Natural killer cell (primary cell): ENCODE measurements at places on chromosomes 2 and 18. TPM values are rescaled to one million over a fixed set of nuclear protein-coding genes. Genes with fewer than 3 reads are reported as not detected.

Gene RPE
- 36.2 TPM for total RNA-seq

Gene SFT2D3
- 6.4 TPM for total RNA-seq

Gene ACVR1
- total RNA-seq: 3.3 TPM

Gene ASB18
- not detected for total RNA-seq

Gene KCNE4
- not detected for total RNA-seq

Gene WNT10A
- 2.9 TPM for total RNA-seq

Gene HOXD9
- total RNA-seq: not detected

Gene SPC25
- 1.0 TPM for total RNA-seq

Gene UGT1A8
- not detected for total RNA-seq

Gene MOCOS
- 0.10 TPM for total RNA-seq

Gene L3MBTL4
- 30.0 TPM for total RNA-seq

Gene SCG2
- total RNA-seq: not detected

Gene HAAO
- 0.35 TPM for total RNA-seq

Gene MYL1
- total RNA-seq: not detected

- H3K36me3 ChIP-seq: no peaks in the 10 kb centered on the region
- H3K27me3 ChIP-seq: peaks cover 2% of the 10 kb centered on the region
- H3K4me1 ChIP-seq: no peaks in the 10 kb centered on the region
- DNase-seq: no peak
- H3K4me3 ChIP-seq: no peak overlapping the region
Measured at GRCh38 chr2:122011493-122012270, 256.2 kb downstream of the TSN start.

DNA sequence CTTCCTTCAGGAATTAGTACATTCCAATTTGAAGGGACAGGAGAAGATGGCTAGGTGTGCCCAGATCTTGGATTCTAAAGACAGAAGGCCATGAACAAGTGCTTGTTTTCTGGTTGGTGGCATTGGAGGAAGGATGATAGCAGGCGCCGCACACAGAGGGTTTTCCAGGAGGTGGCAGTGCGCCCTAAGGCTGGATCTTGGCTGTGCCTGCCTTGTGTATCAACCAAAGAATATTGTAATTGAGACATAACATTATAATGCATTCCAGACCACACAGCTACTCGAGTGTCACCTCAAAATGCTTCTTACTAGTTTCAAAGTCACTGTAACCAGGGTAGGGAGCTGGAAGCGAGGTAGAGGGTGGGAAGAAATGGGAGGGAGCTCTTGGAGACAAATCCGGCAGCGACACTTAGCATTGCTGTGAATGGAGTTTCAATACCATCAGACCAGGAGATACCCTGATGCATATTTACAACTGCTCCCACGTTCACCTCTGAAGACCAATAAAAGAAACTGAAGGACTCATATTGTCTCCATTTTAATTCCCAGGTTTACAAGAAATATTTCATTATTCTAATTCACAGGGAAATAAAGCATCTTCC is 42.5 kb downstream of the CPO start:
- H3K36me3 ChIP-seq: no peaks in the 10 kb centered on the region
- no peak overlapping the region for H3K4me3 ChIP-seq
- H3K27me3 ChIP-seq: no peaks in the 10 kb centered on the region
- H3K4me1 ChIP-seq: peaks cover 5% of the 10 kb centered on the region
- no peak overlapping the region for H3K27ac ChIP-seq

DNA sequence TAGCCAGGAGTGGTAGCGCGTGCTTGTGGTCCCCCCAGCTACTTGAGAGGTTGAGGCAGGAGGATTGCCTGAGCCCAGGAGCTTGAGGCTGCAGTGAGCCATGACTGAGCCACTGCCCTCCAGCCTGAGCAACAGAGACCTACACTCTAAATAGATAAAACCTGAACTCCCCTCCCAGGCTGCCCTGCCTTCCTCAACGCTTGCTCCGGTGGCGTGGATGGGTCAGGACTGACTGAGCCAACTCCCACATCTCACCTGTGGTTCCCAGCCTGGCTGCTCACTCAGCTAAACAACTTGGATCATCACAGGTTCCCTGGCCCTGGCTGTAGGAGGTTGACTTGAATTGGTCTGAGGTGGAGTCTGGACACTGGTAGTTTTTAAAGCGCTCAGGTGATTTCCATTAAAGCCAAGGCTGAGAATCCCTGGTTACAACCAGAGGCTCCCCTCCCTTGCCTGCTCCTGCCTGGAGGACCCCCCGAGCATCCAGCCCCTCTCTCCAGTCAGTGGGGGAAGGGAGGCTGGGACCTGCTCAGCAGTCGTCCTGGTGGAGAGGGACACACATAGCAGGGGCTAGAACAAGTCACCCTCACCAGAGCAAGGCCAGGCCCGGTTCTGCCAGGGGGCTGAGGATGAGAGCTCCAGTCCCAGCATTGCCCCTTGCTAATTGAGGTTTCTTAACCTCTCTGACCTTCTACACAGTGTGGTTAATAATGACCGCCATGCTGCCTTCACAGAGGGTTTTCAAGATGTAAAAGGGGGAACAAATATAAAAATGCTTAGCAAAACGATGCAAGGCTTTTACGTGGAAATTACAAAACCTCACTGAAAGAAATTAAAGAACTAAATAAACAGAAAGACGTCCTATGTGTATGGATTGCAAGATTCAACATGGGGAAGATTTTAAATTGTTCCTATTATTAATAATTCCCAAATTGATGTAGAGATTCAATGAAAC is 46.9 kb upstream of the TAF1B start:
- no peak overlapping the region for H3K27ac ChIP-seq
- H3K4me1 ChIP-seq: peaks cover 59% of the 10 kb centered on the region
- H3K36me3 ChIP-seq: no peaks in the 10 kb centered on the region

- no peak overlapping the region for H3K27ac ChIP-seq
- H3K27me3 ChIP-seq: peaks cover 17% of the 10 kb centered on the region
- H3K4me3 ChIP-seq: no peak overlapping the region
- H3K36me3 ChIP-seq: no peaks in the 10 kb centered on the region
Measured at GRCh38 chr2:20052861-20053281, 1.4 kb upstream of the LAPTM4A start.

DNA sequence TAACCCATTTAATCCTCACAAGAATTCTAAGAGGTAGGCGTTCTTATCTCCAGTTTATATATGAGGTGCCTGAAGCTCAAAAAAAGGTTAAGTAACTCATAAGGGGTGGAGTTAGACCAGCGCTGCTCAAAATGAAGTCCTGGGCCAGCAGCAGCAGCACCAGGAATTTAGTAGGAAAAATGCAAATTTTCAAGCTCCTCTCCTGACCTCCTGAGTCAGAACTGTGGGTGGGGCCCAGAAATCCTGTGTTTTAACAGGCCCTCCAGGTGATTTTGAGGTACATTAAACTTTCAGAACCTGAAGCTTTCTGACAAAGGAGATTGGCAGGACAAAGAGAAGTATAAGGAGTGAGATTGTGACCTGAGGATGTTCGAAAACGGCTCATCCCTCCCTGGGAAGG is 66.0 kb upstream of the CCDC85A start:
- H3K27me3 ChIP-seq: no peaks in the 10 kb centered on the region
- no peak for DNase-seq

DNA sequence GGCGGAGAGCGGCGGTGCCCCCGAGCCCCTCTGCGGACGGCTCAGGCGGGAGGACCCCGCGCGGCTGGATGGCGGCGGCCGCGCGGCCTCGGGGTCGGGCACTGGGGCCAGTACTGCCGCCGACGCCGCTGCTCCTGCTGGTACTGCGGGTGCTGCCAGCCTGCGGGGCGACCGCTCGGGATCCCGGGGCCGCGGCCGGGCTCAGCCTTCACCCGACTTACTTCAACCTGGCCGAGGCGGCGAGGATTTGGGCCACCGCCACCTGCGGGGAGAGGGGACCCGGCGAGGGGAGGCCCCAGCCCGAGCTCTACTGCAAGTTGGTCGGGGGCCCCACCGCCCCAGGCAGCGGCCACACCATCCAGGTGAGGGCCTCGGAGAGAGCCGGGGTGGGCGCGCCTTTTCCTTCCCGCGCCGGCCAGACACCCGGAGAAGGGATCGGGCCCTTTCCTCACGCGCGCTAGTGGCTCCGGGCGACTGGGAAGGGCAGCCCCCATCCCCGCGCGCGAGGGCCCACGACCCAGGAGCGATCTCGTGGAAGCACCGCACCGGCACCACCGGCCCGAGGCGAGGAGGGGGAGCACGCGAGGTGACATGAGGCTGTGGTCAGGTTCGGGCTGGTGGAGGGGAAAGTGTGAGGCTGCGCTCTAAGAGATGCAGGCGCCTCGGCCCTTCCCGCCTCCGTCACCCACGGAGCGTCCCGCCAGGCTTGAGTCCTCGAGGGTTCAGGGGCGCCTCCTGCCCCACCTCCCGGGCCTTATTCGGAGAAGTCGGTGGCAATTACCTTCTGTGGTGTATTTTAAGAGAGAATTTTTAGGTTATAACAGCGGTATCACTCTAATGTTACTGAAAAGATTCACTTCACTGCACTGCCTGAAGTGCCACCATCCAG is 607 bp downstream of the LAMA3 start:
- H3K4me3 ChIP-seq: no peak overlapping the region
- H3K27ac ChIP-seq: no peak overlapping the region

- no peak overlapping the region for H3K27ac ChIP-seq
- no peaks in the 10 kb centered on the region for H3K36me3 ChIP-seq
- H3K4me1 ChIP-seq: no peaks in the 10 kb centered on the region
- DNase-seq: no peak
Measured at GRCh38 chr2:45267062-45267792, 258.0 kb upstream of the SIX2 start.

- no peak overlapping the region for H3K4me3 ChIP-seq
- H3K27me3 ChIP-seq: no peaks in the 10 kb centered on the region
- H3K4me1 ChIP-seq: peaks cover 6% of the 10 kb centered on the region
- H3K36me3 ChIP-seq: no peaks in the 10 kb centered on the region
Measured at GRCh38 chr2:1607971-1608688, 136.2 kb downstream of the PXDN start.

DNA sequence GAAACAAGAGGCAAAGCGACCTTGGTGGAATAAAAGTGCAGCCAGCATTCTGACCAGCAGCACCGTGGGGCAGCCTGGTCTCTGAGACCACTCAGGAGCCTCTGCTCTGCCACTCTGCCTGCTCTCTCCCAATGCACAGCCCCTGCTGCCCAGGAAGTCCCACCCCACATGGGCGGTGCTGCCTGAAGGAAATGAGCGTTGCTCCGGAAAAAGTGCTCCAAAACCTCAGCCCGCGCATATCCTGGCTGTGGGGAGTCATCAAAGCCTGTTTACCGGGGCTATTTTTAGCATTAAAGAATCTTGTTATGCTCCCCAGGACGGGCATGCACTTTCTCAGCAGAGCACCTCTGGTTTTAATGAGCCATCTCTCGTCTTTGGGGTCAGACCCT is 54.5 kb downstream of the EPAS1 start:
- no peaks in the 10 kb centered on the region for H3K27me3 ChIP-seq
- no peaks in the 10 kb centered on the region for H3K36me3 ChIP-seq
- peak overlapping the region; percentile 17 for H3K27ac ChIP-seq
- H3K4me3 ChIP-seq: peak overlapping the region; percentile 25

GRCh38 chr2:18253686-18254197 is 306.7 kb downstream of the RDH14 start:
- no peaks in the 10 kb centered on the region for H3K4me1 ChIP-seq
- DNase-seq: no peak
- no peaks in the 10 kb centered on the region for H3K36me3 ChIP-seq
- no peak overlapping the region for H3K27ac ChIP-seq
- H3K27me3 ChIP-seq: no peaks in the 10 kb centered on the region
- no peak overlapping the region for H3K4me3 ChIP-seq

- H3K4me3 ChIP-seq: no peak overlapping the region
- no peak overlapping the region for H3K27ac ChIP-seq
- DNase-seq: no peak
- no peaks in the 10 kb centered on the region for H3K4me1 ChIP-seq
Measured at GRCh38 chr2:132998221-132998620, 328.2 kb upstream of the LYPD1 start.

GRCh38 chr2:221347471-221347870 is 224.6 kb downstream of the EPHA4 start:
- no peaks in the 10 kb centered on the region for H3K36me3 ChIP-seq
- no peak overlapping the region for H3K4me3 ChIP-seq
- no peaks in the 10 kb centered on the region for H3K27me3 ChIP-seq

DNA sequence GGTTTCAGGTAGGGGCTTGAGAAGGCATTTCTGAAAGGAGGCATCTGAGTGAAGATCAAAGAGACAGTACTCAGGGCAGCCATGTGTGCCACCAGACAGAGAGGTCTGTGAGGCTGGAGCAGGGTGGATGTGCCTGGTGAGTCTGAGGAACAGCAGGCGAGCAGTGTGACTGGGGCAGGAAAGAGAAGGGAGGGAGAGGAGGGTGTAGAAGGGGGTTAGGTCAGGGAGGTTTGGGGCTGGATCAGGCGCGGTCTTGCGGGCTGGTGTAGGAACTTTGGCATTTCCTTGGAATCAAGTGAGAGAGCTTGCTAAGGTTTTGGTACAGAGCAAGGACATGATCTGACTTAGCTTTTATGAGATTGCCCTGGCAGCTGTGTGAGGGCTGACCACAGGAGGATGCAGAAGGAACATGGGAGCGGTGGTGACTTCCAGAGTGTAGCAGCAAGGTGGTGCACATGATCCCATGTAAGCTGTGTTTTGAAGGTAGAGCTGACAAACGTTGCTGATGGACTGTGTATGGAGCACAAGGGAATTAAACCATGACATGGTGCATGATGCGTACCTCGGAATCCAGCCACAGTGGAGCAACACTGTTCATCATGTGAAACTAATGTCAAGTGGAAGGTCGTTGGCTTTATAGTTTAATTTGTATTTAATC is 13.9 kb downstream of the RAB31 start:
- no peaks in the 10 kb centered on the region for H3K27me3 ChIP-seq
- DNase-seq: no peak
- no peaks in the 10 kb centered on the region for H3K4me1 ChIP-seq
- H3K27ac ChIP-seq: no peak overlapping the region
- no peaks in the 10 kb centered on the region for H3K36me3 ChIP-seq

GRCh38 chr2:100184055-100184737 is 41.8 kb upstream of the AFF3 start:
- no peaks in the 10 kb centered on the region for H3K36me3 ChIP-seq
- peaks cover 7% of the 10 kb centered on the region for H3K4me1 ChIP-seq
- DNase-seq: no peak
- no peaks in the 10 kb centered on the region for H3K27me3 ChIP-seq
- no peak overlapping the region for H3K4me3 ChIP-seq

- peaks cover 60% of the 10 kb centered on the region for H3K4me1 ChIP-seq
- H3K27ac ChIP-seq: peak overlapping the region; percentile 10
- DNase-seq: peak; percentile 91
- H3K27me3 ChIP-seq: peaks cover 27% of the 10 kb centered on the region
Measured at GRCh38 chr2:230866756-230867523, 2.2 kb downstream of the ITM2C start.

GRCh38 chr2:37851828-37852584 is 73.1 kb upstream of the RMDN2 start:
- peak overlapping the region; percentile 70 for H3K27ac ChIP-seq
- peaks cover 36% of the 10 kb centered on the region for H3K4me1 ChIP-seq
- DNase-seq: peak; percentile 70
- no peaks in the 10 kb centered on the region for H3K36me3 ChIP-seq
- peaks cover 2% of the 10 kb centered on the region for H3K27me3 ChIP-seq

GRCh38 chr2:207892716-207893402 is 123.2 kb upstream of the FZD5 start:
- no peak overlapping the region for H3K4me3 ChIP-seq
- H3K27ac ChIP-seq: no peak overlapping the region
- H3K36me3 ChIP-seq: no peaks in the 10 kb centered on the region
- no peak for DNase-seq

GRCh38 chr2:203569677-203570316 is 34.7 kb upstream of the RAPH1 start:
- no peaks in the 10 kb centered on the region for H3K36me3 ChIP-seq
- no peak overlapping the region for H3K27ac ChIP-seq
- no peak for DNase-seq
- H3K27me3 ChIP-seq: no peaks in the 10 kb centered on the region

- no peak for DNase-seq
- H3K36me3 ChIP-seq: no peaks in the 10 kb centered on the region
- no peak overlapping the region for H3K4me3 ChIP-seq
- no peak overlapping the region for H3K27ac ChIP-seq
Measured at GRCh38 chr2:99959261-99960014, 183.0 kb downstream of the AFF3 start.

GRCh38 chr2:41068740-41069139 is 616.9 kb upstream of the SLC8A1 start:
- no peaks in the 10 kb centered on the region for H3K36me3 ChIP-seq
- no peaks in the 10 kb centered on the region for H3K4me1 ChIP-seq
- H3K4me3 ChIP-seq: no peak overlapping the region
- H3K27me3 ChIP-seq: no peaks in the 10 kb centered on the region
